ENCODE measurements at places on chromosomes 16 and 17.
A peak's percentile ranks its signal among the peaks of the same experiment; 100 is the strongest.

DNA sequence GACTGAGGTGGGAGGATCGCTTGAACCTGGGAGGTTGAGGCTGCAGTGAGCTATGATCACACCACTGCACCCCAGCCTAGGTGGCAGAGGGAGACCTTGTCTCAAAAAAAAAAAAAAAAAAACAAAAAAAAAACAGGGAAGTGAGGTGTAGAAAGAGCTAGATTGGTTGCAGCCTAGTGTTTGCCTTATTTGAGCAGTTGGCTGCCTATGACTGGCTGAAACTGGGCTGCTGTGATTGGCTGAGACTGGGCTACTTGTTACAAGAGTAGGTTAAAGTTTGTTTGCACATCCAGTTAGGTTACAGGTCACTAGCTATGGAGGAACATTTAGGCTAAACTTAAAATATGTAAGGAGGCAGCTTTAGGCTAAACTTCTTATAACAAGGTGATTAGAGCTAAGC is 5.7 kb downstream of the DHRS7B start:
- no peak for DNase-seq

DNA sequence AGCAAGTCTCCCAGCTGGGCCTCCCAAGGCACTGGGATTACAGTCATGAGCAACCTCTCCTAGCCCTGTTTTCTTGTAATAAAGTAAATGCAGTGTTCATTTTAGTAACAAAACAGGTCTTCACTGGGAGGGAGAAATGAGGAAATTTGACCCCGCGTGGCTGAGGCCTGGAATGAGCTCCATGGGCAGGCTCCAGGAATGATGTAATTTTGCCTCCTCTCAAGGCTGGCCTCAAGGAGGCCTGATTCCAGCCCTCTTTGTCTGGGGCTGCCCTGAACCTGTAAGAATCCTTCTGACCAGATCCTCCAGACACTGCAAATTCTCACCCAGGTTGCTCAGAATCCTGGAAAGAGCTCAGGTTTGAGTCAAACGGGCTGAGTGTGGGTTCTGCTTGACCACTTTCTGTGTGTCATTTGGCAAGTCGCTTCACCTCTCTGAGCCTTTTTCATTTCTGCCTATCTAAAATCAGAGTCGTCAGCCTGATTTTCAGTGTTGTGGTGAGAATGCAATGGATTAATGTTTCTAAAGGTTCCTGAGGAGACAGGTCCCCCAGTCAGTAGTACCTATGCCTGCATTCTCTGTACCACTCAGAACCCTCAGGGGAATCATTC is 57.1 kb downstream of the RAB11FIP4 start:
- DNase-seq = no peak

- no peak for DNase-seq
These were observed 31.6 kb upstream of the HS3ST2 start for GRCh38 chr16:22782314-22782713.

GRCh38 chr17:52134641-52135040 is 23.9 kb downstream of the CA10 start:
- no peak for DNase-seq

GRCh38 chr16:89110641-89111040 is 17.0 kb downstream of the ACSF3 start:
- DNase-seq = peak; percentile 6

DNA sequence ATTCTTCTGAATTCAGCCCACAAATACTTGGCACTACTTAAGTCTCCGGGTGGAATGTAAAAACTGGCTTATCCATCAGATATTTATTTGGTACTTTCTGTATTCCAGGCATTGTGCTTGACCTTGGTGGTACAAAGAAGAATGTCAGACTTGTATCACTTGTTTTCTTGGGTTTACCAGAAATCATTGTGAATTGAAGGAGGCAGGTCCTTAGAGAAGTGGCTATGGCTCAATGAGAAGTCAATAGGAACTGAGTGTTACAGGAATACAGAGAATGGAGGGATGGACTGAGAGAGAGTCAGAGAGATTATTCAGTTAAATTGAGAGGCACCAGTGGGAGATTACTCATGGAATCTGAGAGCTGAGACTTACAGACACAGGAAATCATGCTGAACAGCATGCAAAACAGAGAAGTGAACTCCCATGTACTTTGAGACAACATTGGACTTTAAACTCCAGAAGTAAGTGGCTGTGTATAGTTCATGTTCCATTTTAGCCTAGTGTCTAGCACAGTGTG is 704.1 kb downstream of the CDH11 start:
- DNase-seq = no peak

DNA sequence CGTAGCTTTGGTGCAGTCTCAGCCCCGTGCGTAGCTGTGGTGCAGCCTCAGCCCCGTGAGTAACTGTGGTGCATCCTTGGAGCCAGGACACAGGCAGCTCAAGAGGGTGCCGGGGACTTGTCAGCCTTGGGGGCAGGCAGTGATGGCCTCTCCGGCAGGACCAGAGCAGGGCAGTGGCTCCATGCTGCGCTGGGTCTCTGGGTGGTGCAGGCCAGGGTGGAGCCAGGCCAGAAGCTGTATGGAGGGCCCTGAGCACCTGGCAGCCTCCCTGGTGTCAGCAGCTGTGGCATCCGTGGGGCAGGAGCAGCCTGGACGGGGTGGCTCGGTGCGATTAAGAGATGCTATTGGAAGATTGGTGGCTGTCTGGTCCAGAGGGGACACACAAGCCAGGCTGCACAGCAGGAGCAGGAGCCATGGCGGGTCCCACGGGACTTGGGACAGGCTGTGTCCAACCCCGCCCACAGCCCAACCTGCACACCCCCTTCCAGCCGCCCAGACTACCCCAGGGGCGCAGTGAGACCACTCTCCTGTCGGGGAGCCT is 28.3 kb upstream of the CDH15 start:
- DNase-seq = peak; percentile 24

GRCh38 chr17:73900516-73900915 is 256.3 kb upstream of the SDK2 start:
- no peak for DNase-seq

DNA sequence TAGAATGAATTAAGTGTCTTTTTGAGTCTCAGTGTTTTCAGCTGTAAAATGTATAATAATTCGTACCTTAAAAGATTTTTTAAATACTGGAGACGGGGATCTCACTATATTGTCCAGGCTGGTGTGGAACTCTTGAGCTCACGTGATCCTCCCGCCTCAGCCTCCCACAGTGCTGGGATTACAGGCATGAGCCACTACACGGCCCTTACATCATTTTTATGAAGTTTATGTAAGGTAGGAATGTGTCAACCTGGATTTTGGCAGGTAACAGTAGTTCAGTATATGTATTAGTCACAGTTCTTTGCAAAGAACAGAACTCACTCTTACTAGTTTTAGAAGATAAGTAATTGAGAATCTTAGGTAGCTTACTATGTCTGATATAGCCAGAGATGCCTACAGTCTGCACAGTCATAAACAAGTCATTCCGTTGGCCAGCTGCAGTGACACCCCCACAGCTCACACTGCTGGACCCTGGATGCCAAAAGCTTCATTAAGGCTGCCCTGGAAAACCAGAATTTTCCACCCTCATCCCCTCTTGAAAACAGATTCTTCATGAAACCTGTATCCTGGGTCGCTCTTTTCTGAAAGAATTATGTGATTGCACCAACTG is 583 bp upstream of the COX6A2 start:
- DNase-seq = no peak

- no peak for DNase-seq
These were observed 133.5 kb downstream of the SEC14L1 start for GRCh38 chr17:77274096-77274845.

GRCh38 chr17:77690271-77691161 is 268.0 kb upstream of the TNRC6C start:
- no peak for DNase-seq

DNA sequence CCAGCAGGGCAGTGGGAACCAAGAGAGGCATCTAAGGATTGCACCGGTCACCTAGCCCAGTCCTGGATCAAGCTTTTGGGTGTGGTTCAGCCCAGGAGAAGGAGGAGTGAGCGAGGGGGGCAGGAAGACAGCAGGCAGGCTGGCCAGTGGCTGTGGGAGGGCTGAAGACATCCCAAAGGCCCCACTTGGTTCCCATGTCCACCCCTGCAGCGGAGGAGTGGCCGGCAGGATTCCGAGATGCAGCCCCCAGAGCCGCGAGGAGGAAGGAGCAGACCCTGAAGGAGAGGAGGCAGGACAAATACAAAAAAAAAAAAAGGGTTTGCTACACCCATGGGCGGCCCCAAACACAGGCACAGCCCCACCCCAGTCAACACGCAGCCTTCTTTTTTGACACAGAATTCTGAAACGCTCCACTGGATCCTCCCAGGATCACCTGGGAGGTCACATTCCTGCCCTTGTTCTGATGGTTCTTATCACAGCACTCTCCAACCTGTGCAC is 1.1 kb upstream of the SLC47A2 start:
- no peak for DNase-seq

- DNase-seq = peak; percentile 68
These were observed 7.5 kb upstream of the ARMC5 start for GRCh38 chr16:31451681-31452351.

GRCh38 chr17:4588391-4588790 is 4.1 kb downstream of the SMTNL2 start:
- no peak for DNase-seq

DNA sequence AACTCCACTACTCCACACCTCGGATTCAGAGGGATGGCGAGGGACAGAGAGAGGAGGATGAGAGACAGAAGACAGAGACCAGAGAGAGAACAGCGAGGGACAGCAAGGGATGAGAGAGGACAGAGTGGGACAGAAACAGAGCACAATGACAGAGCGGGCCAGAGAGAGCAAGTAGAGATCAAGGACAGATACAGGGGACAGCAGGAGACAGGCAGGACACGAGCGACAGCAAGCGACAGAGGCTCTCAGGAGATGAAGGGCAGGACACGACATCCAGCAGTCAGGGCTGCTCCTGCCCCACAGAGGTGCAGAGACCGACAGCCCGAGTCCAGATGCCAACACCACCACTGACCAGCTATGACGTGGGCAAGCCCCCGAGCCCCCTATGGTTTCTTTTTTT is 14.9 kb downstream of the CORO7 start:
- DNase-seq = no peak

DNA sequence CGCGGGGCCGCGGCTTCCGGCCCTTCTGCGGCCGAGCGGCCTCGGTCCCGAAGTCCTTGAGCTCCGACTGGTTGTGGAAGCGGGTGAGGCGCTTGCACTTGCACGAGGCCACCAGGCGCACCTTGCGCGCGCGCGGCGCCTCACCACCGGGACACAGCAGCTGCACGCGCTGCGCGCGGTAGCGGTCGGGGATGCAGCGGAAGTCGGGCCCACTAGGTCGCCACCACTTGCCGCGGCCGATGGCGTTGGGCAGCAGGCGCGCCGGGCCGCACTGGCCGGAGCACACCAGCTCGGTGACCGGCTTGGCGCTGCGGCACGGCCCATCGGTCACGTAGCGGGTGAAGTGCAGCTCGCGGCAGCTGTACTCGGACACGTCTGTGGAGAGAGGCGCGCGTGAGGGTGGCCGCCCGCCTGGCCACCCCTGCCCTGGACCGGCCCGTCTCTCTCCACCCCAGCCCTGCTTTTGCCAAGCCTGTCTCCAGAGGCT is 3.2 kb downstream of the SOST start:
- DNase-seq = peak; percentile 65

DNA sequence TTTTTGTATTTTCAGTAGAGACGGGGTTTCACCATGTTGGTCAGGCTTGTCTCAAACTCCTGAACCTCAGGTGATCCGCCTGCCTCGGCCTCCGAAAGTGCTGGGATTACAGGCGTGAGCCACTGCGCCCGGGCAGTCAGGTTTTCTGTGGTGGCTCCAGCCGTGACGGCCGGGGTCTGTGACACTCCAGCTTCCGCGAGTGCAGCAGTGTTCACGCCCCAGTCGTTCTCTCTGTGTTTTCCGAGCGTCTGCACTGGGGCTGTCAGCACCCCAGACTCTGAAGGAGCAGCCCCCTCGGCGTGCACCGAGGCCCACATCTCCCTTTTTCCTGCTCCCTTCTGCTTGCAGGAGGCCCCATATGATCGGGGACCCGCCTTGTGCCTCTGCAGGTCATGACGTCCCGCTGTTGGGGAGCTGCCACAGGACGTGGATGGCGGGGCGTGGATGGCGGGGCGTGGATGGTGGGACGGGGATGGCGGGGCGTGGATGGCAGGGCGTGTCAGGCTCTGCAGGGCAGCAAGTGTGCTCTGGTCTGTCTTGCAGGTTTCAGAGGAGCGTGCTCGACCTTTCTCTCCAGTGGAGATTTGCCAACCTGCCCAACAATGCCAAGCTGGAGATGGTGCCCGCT is 5.7 kb downstream of the ASPSCR1 start:
- DNase-seq = no peak

- no peak for DNase-seq
These were observed 161.4 kb upstream of the RPL38 start for GRCh38 chr17:74041869-74042640.

DNA sequence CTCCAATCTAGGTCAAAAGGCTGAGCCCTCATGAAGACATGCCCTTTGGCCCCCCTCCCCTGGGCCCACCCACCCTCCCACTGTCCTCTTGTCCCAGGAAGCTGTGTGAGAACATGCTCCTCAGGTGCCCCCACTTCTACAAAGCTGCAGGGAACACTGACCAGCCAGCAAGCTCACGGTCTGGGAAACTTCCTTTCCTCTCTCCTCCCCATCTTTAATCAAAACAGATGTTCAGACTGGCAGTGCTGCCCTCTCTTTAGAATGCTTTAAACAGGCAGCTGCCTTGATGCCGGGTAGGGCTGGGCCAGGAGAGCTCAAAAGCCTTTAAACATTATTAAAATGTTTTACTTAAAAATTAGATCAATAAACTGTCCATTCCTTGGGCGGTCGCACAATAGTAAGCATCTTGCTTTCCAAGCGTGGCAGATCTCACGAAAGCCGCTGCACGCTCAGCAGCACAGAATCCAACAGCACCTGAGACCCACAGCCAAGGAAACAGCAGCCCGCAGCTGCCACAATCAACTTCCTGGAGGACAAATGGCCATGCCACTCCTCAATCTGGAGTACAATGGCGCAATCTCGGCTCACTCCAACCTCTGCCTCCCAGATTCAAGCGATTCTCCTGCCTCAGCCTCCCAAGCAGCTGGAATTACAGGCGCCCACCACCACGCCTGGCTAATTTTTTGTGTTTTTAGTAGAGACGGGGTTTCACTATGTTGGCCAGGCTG is 399.2 kb downstream of the SLC39A11 start:
- DNase-seq = no peak

DNA sequence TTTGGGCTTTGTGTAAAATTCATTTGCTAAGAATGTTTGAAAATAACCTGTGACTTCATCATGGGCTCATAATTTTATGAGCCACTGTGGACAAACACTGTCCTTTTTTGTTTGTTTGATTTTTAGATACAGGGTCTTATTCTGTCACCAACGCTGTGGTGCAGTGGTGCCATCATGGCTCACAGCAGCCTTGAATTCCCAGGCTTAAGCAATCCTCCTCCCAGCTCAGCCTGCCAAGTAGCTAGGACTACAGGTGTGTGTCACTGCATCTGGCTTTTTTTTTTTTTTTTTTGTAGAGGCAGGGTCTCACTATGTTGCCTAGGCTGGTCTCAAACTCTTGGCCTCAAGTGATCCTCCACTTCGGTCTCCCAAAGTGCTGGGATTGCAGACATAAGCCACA is 8.3 kb downstream of the TEX2 start:
- no peak for DNase-seq

DNA sequence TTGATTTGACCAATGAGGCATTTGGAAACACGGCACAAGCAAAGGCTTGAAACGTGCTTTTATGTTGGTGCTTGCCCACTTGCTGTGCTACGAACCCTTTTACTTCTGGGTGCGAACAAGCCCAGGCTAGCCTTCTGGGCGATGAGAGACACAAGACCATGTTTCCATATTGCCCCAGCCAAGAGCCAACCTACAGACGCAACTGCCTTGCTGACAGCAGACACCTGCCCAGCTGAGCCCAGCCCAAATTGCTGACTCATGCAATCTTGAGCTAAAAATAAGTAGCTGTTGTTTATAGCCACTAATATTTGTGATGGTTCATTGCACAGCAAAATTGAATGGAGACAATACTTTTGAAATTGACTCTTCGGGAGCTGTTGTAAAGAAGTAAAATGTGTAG is 464.5 kb downstream of the WWOX start:
- no peak for DNase-seq

All from glutamatergic neuron (in vitro differentiated cells).